ENCODE measurements at places on chromosomes 2 and 18. TPM values are rescaled to one million over a fixed set of nuclear protein-coding genes. Genes with fewer than 3 reads are reported as not detected.

DNA sequence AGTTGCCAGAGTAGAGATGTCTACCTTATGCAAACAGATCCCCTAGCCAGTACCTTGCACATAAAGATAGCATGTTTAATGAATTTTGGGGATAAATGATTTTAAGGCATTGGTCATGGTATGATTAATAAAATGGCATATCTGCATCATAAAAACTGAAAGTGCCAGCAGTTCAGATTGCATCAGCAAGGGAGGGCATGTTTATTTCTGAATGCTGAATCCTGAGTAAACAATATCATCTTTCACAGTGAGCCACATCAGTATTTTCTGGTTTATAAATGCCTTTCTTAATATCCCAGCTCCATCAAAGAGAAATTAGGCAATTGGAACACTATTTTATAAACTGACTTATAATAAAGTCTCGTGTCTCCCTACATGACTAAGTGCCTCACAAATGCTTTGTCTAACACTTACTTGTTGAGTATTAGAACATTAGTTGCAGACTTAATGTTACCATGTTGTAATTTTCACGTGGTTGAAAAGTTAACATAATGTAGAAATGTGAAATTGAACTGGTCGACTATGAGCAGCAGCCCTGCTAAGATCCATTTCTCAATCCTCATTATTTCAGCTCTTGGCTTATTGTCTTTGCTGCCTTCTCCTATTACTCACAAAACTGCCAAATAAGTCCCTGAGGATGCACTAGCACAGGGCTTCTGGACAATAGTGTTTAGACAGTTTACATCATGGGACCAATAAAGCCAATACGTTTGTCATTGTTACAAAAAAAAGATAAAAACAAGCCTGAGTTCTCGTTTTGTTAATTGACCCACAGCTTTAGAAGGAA lies 48.0 kb downstream of the LANCL1 start:
- DNase-seq = no peak

Gene GCKR
- total RNA-seq = not detected

Gene FBXO36
- 1.6 TPM for total RNA-seq

Gene TXNDC2
- not detected for total RNA-seq

Gene MYOM1
- total RNA-seq = 9.6 TPM
